Activated CD8-positive, alpha-beta T cell treated with anti-CD3 and anti-CD28 coated beads, Interleukin-2, amount 10 ng/mL, durations not matched to agents 7 days and 5 days (primary cell): ENCODE measurements at places on chromosomes 4 and X. TPM values are rescaled to one million over a fixed set of nuclear protein-coding genes. Genes with fewer than 3 reads are reported as not detected.

GRCh38 chrX:133670383-133670782 lies 255.1 kb upstream of the GPC4 start:
- no peaks in the 10 kb centered on the region for H3K27me3 ChIP-seq
- H3K27ac ChIP-seq = no peak overlapping the region
- H3K36me3 ChIP-seq = no peaks in the 10 kb centered on the region
- no peak overlapping the region for H3K4me3 ChIP-seq
- DNase-seq = peak; percentile 20

DNA sequence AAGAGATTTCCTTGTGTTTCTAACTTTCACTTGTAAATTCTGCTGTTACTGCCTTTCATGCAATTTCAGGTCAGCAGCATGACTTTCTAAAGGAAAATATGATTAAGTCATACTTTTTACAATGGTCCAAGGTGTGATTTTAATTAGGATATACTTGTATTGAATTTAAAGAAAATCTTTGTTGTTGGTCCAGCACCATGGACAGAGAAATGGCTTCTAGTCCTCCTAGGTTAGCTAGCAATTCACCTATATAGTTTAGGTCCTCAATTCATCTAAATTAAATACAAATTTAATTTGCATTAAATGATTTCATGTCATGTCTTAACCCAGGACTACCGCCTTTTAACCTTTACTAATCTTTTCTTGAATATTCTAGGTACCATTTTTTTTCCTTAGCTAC lies 304.9 kb upstream of the RPS6KA3 start:
- peaks cover 8% of the 10 kb centered on the region for H3K4me1 ChIP-seq
- no peaks in the 10 kb centered on the region for H3K27me3 ChIP-seq
- no peaks in the 10 kb centered on the region for H3K36me3 ChIP-seq

- H3K4me3 ChIP-seq = no peak overlapping the region
- H3K36me3 ChIP-seq = peaks cover 20% of the 10 kb centered on the region
- peaks cover 2% of the 10 kb centered on the region for H3K4me1 ChIP-seq
- no peak for DNase-seq
- no peak overlapping the region for H3K27ac ChIP-seq
Observed at GRCh38 chr4:152346526-152346925, 189.4 kb downstream of the FBXW7 start.

DNA sequence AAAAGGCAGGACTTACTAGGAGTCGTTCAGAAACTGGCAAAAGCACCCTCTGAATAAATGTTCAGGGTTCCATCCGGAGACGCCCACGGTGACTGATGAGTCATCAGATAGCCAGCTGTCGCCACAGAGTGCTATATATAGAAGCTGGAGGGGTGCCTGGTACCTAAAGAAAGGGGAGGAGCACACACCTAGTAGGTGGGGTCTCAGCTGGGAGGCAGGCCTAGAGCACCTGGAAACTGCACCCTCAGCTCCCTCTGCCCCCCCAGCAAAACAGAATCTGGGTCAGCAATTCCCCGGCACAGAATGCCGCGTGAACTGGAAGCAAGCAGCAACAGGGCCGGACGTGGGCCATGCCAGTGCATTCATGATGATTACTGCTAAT lies 242.0 kb downstream of the BCOR start:
- H3K4me1 ChIP-seq = peaks cover 85% of the 10 kb centered on the region
- peak overlapping the region; percentile 76 for H3K4me3 ChIP-seq
- H3K36me3 ChIP-seq = peaks cover 8% of the 10 kb centered on the region
- H3K27me3 ChIP-seq = no peaks in the 10 kb centered on the region
- peak; percentile 83 for DNase-seq

GRCh38 chr4:40280586-40280985 lies 54.5 kb upstream of the CHRNA9 start:
- H3K27ac ChIP-seq = peak overlapping the region; percentile 56
- H3K4me3 ChIP-seq = no peak overlapping the region
- DNase-seq = no peak

- H3K36me3 ChIP-seq = peaks cover 47% of the 10 kb centered on the region
- no peak overlapping the region for H3K27ac ChIP-seq
- H3K27me3 ChIP-seq = no peaks in the 10 kb centered on the region
- H3K4me1 ChIP-seq = peaks cover 29% of the 10 kb centered on the region
- no peak for DNase-seq
Observed at GRCh38 chrX:13752141-13752540, 17.6 kb downstream of the OFD1 start.

- H3K27me3 ChIP-seq = no peaks in the 10 kb centered on the region
- H3K4me3 ChIP-seq = no peak overlapping the region
- H3K27ac ChIP-seq = no peak overlapping the region
- DNase-seq = no peak
Observed at GRCh38 chrX:67601771-67602170, 58.0 kb downstream of the AR start.

GRCh38 chrX:147710301-147710700 lies 201.4 kb upstream of the FMR1 start:
- H3K4me3 ChIP-seq = no peak overlapping the region
- no peaks in the 10 kb centered on the region for H3K36me3 ChIP-seq
- DNase-seq = no peak
- H3K4me1 ChIP-seq = no peaks in the 10 kb centered on the region
- no peaks in the 10 kb centered on the region for H3K27me3 ChIP-seq

DNA sequence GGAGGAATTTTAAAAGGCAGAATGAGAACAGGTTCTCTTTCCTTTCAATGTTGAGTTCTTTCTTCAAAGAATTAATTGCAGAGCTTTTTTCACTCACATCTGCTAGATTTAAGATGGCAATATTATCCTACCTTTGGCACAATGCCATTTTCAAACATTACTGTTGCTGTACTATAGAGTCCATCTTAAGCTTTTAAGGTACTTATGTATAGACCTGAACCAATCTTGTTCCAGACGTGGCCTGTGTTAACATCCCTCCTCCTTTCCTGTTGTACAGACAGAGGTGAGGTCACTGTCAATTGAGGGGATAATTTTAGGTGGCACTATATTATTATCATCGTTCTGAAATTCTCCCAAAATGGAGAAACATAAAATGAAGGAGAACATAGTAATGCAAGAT lies 53.0 kb upstream of the MYOZ2 start:
- DNase-seq = no peak
- H3K36me3 ChIP-seq = no peaks in the 10 kb centered on the region
- H3K4me1 ChIP-seq = no peaks in the 10 kb centered on the region
- H3K27ac ChIP-seq = no peak overlapping the region
- H3K4me3 ChIP-seq = no peak overlapping the region
- H3K27me3 ChIP-seq = peaks cover 6% of the 10 kb centered on the region

The RAB9B gene
- 0.31 TPM for total RNA-seq

The MAOB gene
- not detected for total RNA-seq

The LDB2 gene
- total RNA-seq = not detected

The AREG gene
- not detected for total RNA-seq

The CXCL10 gene
- not detected for total RNA-seq

The FGFBP2 gene
- total RNA-seq = 12.0 TPM

The FGB gene
- not detected for total RNA-seq

The POLN gene
- 2.5 TPM for total RNA-seq
